HCT116 (cell line): ENCODE measurements at places on chromosomes 6 and 20.

- DNase-seq, result no peak
Observed at GRCh38 chr20:35196313-35196712, 24.4 kb downstream of the PROCR start.

DNA sequence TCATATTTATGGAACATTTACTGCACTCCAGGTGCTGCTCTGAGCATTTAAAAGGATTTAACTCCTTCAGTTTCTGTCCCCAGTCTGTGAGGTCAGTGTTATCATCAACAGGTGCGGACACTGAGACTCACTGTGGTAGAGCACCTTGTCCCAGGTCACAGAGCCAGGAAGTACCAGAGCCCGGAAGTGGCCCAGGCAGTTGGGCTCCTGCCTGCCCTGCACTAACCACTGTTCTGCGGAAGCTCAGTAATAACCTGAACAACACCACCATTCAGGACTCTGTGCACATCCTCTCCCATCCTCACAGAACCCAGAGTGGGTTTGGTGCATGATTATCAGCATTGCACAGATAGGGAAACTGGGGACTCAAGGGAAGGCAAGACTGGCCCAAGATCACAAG is 16.8 kb upstream of the SIRPG start:
- no peak for DNase-seq

GRCh38 chr20:38272398-38272797 is 11.9 kb upstream of the KIAA1755 start:
- DNase-seq, result no peak

DNA sequence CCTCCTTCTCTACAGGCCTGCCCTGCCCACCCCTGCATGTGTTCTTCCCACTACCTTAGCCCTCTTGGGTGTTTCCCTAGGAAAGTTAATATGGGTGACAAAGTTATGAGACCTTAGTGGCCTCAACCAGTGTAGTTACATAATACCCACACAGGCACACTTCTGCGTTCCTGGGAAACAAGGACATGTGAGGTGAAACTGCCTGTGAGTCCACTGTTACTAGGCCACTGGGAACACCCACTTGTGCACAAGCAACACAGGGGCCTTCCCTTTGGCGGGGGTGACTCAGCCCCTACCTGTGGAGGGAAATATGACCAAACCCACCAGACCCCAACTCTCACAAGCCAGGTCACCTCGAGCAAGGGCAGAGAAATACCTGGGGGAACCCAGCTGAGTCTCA is 12.8 kb downstream of the PI16 start:
- no peak for DNase-seq

DNA sequence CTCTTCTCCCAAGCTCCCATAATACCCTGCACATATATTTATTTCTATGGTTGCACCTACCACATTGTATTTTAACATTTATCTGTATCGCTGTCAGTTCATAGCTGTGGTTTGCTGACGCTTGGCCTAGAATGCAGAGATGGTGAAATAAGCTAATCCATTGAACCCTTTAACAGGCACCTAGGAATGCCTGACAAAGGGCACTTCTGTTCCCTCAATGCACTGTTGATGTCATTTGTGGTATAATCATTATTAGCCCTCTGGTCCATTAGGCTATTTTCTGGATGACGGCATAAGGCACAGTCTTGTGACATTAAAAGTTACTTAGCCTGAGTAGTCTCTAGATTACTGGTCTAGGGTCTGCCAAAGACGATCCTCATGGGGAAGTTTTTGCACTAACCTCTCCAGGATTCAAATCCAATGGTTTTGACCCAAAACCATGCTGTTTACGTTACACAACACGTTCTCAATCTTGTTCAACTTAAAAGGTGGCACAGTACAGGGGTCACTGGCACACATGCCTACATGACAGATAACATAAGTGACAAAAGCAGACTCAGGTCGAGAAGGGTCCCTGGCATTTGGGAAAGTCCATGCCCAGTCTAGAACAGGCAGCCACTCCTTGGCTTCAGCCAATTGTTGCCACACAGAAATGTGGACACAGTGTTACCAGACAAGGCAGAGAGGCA is 2.1 kb upstream of the YWHAB start:
- no peak for DNase-seq

DNA sequence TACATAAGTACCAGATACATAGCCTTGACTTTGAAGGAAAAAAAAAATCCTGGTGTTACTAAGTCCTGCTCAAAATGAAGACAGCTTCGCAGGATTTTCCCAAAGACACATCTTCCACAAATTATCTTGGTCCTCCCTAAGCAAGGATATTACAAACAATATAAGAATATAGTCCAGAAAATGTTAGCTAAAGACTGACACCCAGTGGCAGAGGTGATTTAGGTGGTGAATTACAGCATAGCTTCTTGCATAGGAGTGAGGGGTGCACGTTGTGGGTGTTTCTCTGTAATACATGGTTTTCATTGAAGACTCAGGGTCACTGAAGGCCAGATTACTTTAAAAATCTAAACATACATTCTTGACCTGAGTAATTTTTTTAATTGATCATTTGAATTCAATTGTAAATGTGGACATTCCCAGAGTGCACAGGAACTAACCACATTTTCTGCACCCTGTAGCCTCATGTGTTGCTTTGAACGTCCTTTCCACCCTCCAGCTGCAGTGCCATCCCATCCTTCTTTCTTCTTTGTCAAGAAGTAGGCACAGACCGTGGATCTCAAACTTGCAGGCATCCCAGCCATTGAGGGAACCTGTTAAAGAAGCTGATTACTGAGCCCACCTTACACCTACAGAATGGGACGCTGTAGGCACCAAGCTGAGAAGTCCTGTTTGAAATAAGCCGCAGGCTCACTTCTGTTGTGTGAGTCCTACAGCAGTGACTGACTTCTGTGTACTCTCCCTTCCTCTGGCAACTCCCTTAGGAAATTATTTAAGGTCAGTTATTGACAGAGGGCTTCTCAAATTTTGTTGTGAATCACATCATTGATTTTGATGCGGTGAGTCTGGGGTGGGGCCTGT is 102.6 kb downstream of the PERP start:
- DNase-seq, result peak; percentile 32

- DNase-seq, result no peak
Observed at GRCh38 chr6:1607516-1608221, 2.0 kb upstream of the FOXC1 start.

DNA sequence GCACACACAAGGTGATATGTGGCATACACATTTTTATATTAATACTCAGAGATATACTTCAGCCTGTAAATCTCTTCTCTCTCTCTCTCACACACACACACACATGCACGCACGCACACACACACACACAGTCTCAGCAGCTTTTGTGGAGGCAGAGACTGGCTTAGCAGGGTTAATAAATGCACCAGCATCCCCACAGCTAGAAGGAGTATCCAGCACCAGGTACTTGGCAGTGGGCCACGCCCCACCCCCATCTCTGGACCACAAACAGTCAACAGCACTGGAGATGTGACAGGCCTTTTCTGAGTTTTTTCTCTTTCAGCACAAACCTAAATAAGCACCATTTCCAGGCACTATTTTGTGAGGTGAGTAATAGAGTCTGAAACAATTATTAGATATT is 47.3 kb upstream of the LRFN2 start:
- no peak for DNase-seq

DNA sequence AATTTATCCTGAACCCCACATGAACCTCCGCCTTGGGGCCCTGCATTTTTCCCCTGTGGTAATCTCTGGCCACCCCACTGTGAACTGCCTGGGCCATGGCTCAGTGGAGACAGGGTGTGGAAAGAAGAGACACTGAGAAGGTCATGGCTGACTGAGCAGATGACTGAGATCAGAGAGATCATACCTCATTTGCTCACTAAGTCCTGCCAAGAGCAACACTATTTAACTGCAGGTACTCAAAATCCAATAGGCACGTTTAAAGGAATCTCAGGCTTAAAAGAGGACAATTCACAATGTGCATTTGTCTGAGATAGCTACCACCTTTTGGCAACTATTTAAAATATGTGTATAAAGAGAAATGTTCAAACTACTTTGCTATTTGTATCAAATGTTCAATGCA is 305.0 kb downstream of the GMDS start:
- no peak for DNase-seq

DNA sequence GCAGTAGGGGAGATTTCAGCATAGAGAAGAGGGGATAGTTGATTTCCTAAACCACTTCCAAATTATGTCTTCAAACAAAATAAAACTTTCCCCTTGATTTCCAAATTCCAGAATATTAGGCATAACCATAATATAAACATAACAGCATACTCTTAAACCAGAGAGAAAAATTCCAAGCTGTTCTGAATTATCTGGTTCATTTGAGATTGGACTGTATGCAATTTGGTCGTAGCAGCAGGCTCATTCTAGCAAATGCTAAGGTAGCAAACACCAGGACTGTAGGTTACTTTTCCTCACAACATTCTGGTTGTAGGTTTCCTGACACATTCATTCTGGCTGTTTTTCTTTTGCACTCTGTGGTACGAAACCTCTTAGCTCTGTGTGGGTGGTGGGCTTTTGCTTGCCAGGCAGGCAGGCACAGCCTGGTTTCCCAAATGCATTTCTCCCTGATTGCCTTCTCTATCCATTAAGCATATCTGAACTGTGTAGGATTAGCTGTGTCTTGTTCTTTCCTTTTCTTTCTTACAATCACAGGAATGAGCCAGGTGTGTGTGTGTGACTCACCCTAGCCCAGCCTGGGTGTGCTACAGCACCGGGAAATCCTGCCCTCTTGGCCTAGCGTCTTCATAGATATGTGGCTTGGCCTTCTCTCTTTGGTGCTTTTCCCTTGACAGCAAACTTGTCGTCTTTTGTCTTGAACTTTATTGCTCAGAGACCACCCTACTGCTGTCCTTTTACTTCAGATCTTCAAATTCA is 77.1 kb downstream of the JARID2 start:
- DNase-seq, result peak; percentile 16

DNA sequence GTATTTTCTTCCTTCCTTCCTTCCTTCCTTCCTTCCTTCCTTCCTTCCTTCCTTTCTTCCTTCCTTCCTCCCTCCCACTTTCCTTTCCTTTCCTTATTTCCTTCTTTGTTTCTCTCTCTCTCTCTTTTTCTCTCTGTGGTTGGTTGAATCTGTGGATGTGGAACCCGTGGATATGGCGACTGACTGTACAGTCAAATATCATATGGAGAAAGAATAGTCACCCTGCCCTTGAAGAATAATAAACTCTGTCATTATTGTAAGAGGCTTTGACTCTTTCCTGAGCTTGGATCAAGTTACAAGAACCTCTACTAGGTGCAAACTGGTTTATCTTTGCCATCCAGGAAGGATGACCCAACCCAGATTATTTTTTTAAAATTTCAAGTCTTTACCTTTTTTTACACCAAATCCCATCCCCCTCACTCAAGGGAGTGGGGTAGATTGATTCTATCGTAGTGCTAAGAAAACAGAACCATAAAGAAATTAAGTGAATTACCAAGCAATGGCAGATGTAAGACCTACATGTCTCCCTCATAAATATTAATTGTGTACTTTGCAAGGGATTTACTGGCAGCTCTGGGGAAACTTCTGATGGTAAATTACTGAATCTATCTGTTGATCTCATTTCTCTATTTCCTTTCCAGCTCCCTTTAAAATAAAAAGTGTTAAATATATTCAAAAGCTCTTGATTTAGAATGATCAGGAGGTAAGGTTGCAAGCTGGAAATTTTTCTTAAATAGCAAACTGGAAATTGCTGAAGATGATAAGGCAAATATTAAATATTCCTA is 667.5 kb downstream of the UTRN start:
- DNase-seq, result no peak

DNA sequence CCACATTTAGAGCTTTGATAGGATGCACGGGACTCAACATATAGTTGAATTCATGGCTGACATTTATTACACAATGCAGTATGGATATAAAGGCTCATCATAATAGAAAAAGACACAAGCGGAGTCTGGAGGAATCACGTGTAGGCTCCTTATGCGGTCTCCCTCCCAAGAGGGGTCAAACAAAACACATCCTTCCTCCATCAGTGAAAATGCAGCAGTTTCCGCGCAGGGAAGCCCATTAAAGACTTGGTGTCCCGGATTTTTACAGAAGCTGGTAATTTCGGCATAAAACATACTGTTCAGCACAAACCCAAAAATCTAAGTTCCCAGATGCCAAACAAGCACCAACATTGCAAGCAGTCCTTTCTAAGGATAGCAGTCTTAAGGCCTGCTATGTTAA is 1.1 kb downstream of the USP45 start:
- no peak for DNase-seq

GRCh38 chr6:105432797-105433196 is 29.9 kb upstream of the PREP start:
- DNase-seq, result peak; percentile 34

DNA sequence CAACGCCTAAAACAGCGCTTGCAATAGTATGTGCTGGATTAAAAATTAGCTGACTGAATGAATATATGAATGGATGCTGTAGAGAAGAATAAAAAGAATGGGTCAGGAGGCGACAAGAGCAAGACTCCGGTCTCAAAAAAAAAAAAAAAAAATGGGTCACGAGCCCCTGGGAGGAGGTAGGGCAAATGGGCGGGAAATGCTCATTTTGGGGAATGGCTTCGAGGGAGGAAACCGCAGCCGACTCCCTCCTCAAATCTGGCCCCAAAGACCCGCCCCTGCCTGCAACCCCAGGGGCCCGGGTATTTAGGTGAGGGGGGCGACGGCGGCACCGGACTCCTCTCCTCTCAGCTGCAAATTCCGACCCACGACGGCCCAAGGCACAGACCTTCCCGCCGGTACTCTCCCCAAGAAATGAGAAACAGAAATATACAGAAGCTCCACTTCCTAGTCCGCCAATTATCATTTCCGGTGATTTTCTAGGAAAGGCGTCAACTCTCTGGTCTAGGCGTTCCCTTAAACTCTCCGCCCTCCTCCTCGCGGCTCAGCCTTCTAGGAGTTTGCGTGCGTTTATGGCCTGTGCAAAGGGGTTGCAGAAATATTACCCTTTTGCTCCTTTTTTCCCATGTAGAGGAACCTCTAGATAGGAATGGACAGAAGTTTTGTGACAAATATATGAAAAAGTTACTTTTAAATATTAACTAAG is at the start of gene ZNF311:
TSS of gene ZNF311 (minus strand) at position 133 of the 703 bp plus-strand sequence. CDS start 1,361 bp downstream, outside the sequence.
- DNase-seq, result no peak

GRCh38 chr6:136303516-136303915 is 13.9 kb upstream of the BCLAF1 start:
- no peak for DNase-seq

GRCh38 chr20:62999580-62999979 is 7.2 kb downstream of the BHLHE23 start:
- no peak for DNase-seq

- DNase-seq, result no peak
Observed at GRCh38 chr20:54083459-54083858, 13.1 kb upstream of the BCAS1 start.

GRCh38 chr6:69813508-69813907 is 16.7 kb upstream of the LMBRD1 start:
- no peak for DNase-seq
